ENCODE measurements at places on chromosomes 2 and 18.

DNA sequence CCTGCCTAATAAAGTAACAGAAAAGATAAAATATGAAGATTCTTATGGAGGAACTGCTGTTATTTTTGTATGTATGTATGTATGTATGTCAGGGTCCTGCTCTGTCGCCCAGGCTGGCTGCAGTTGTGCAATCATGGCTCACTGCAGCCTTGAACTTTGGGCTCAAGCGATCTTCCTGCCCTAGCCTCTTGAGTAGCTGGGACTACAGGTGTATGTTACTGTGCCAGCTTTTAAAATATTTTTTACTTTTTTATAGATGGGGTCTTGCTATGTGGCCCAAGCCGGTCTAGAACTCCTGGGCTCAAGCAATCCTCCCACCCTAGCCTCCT, 26.7 kb downstream of the ANKRD29 start:
- DNase-seq, result no peak

DNA sequence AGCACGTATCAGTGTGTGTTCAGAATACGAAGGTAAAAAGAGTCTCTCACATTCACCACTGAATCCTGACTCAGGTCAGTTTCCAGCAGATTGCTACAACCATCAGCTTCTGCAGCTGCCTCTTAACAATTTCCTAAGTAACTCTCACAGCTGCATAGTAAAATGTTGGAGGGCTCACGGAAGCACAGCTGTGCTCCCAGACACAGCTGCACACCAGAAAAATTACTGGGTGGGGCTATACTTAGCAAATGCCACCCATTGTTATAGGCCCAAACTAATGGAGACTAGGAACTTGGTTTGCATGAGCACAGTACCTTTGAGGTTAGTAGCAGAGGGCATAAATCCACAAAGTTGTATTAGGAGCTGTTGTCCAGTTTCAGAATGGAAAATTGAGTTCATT, 153.9 kb upstream of the ERBB4 start:
- DNase-seq, result no peak

DNA sequence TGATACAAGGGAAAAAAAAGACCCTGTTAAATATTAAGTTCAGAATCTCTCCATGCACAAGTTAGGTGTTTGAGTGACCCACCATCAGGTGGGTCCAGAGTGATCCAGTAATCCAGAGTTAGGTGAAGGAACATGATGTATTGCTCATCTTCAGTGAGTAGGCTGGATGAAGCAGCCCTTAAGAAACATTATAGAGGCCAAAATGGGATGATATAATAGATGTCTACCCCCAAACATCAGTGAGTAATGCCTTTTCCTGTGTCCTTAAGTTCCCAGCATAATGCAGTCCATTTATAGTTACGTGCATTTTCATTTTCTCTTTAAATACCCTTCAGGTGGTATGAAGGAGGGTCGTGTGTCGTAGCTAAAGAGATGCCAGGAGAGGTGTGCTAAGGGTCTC, 89.6 kb downstream of the MAP4K4 start:
- no peak for DNase-seq

DNA sequence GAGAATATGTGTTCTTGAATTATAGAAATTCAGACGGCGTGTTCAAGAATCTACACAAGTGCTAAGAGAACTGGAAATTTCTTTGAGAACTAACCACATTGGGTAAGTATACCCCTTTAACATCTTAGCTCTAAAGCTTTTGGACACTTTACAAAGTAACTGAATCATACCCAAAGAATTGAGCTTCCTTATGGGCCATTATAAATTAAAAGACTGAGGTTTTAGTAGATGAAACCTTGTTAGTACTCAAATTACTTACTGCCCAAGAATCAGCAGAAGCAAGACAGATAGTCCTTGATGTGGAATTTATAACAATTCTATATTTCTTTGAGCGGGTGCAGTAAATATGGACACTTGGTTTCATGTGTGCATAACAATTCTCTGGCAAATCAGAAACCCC, 168.3 kb downstream of the PRPF40A start:
- no peak for DNase-seq

DNA sequence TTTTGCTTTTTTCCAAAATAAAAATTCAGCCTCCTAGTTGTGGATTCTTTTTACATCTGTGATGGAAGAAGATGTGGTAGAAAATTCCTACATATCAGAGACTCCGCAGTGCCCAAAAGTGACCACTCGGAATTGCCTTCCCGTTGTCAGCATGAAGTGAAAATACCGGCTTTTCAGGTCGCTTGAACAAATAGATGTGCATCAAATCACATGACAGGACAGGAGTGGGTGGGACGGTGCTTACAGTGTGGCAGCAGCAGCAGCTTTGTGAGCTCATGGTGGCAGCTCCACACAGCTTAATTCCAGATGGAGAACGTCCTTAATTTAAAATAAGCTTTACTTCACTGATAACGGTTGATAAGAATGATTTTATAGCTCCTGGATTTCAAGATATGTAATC, 20.3 kb downstream of the SALL3 start:
- no peak for DNase-seq

DNA sequence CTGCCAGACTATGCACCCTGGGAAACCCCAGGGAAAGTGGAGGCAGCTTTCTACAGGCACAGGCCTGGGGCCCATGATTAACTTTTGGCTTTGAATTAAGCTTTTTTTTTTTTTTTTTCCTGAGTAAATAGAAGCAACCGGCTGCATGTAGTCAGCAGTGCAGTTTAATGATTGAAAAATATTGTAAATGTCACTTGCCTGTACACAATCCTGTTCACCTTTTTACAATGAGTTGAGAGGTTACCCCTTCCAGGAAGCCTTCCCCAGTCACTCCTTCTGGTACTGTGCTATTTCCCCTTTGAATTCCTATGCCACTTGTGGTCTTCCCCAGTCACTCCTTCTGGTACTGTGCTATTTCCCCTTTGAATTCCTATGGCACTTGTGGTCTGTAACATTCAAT, 475.6 kb downstream of the TDRD15 start:
- no peak for DNase-seq
